ENCODE measurements at places on chromosomes 4 and X. TPM values are rescaled to one million over a fixed set of nuclear protein-coding genes. Genes with fewer than 3 reads are reported as not detected.

The ZCCHC4 gene
- total RNA-seq, result 12.7 TPM

The PHEX gene
- total RNA-seq, result 0.18 TPM

The GASK1B gene
- total RNA-seq, result not detected

The SUPT20HL2 gene
- not detected for total RNA-seq

The FHDC1 gene
- total RNA-seq, result 0.11 TPM

The PHKA1 gene
- 3.0 TPM for total RNA-seq

The TAF7L gene
- total RNA-seq, result 0.09 TPM

The SSX4B gene
- not detected for total RNA-seq
